ENCODE measurements at places on chromosomes 12 and 14. TPM values are rescaled to one million over a fixed set of nuclear protein-coding genes. Genes with fewer than 3 reads are reported as not detected.

DEGS2 gene
- total RNA-seq, result 2.1 TPM

MUCL1 gene
- not detected for total RNA-seq

PTPRQ gene
- total RNA-seq, result 21.9 TPM

ITGA7 gene
- total RNA-seq, result 54.5 TPM

TAS2R50 gene
- 17.0 TPM for total RNA-seq

SUOX gene
- total RNA-seq, result 20.3 TPM

ASPG gene
- total RNA-seq, result 2.4 TPM

MIS18BP1 gene
- 38.7 TPM for total RNA-seq

C12orf54 gene
- not detected for total RNA-seq

PRR4 gene
- 11.7 TPM for total RNA-seq

IFNG-AS1 gene
- total RNA-seq, result 4.9 TPM

ZDHHC22 gene
- 5.6 TPM for total RNA-seq

ATL1 gene
- 34.6 TPM for total RNA-seq

PRIMA1 gene
- 2.9 TPM for total RNA-seq

ACACB gene
- total RNA-seq, result 28.3 TPM

GDF3 gene
- not detected for total RNA-seq

KANSL2 gene
- 95.5 TPM for total RNA-seq

Data from camera-type eye (tissue), 1 donor.